NCI-H1092 treated with DMSO at 0.1 percent for 48 hours (cell line): ENCODE measurements at places on chromosomes 12 and 14.

DNA sequence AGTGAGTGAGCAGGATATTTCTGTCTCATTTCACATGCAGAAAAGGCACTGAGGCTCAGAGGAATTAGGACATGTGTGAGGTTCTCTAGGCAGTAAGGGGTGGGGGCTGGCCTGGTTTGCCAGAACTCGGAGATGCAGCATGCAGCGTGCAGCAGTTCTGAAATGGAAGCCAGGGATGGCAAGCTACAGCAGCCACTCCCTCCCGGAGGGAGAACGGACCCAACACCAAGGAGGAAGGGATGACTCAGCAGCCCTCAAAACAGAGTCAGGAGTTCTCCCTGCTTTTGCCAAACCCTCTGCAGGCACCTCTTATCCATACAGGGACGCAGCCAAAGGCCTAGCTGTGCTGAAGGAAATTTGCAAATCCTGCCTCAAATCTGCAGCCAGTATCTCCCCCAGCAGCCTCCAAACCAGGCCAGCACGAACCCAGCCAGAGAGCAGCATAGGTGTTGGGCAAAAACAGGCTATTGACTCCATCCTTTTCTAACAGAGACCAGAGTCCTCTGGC, 10.3 kb upstream of the SERPINA3 start:
- no peak for DNase-seq

GRCh38 chr14:68018598-68018997, 199.0 kb downstream of the RAD51B start:
- DNase-seq: no peak

DNA sequence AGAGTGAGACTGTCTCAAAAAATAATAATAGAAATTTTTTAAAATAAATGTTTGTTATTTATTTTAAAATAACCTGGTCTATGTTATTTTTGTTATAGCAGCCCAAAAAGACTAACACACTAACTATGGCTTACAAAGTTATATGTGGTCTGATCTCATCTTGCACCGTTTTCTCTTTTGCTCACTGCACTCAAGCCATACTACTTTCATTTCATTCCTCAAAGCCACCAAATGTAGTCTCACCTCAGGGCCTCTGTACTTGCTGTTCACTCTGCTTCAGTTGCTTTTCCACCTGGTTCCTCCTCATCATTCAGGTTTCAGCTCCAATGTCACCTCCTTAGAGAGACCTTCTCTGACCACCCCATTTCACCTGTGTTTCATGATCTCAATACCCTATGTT, 55.2 kb upstream of the MDM1 start:
- DNase-seq: no peak

GRCh38 chr14:68849416-68849815, 56.5 kb upstream of the ZFP36L1 start:
- DNase-seq: no peak

- DNase-seq: no peak
Measured at GRCh38 chr14:71621980-71622605, 310.1 kb upstream of the RGS6 start.

GRCh38 chr14:70186900-70187451, 1.8 kb downstream of the SLC8A3 start:
- DNase-seq: peak; percentile 44
